ENCODE measurements at places on chromosomes 2 and 18. TPM values are rescaled to one million over a fixed set of nuclear protein-coding genes. Genes with fewer than 3 reads are reported as not detected.
A peak's percentile ranks its signal among the peaks of the same experiment; 100 is the strongest.

DNA sequence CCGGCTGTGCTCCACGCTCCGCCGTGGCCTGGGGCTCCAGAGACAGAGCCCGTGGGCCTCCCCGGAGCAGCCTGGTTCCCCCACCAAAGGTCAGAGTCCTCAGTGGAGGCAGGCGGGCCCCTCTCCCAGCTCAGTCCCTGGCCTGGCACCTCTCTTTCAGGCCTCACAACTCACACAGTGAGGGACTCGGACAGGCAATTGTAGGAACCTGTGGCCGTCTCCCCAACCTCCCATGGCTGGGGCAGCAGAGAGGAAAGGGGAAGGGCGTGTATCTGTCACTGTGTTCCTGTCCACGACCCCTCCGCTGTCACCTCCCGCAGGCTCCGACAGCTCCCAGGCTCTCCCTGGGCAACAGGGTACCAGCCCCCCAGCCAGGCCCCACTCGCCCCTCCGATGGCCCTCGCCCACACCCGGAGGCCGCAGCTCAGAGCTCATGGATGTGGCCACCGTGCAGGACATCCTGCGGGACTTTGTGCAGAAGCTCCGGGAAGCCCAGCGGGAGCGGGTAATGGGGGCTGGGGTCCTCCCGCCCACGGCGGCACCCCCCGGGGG lies 32.4 kb upstream of the SNED1 start:
- no peaks in the 10 kb centered on the region for H3K4me1 ChIP-seq
- H3K27me3 ChIP-seq, result peaks cover 5% of the 10 kb centered on the region
- no peak overlapping the region for H3K4me3 ChIP-seq
- DNase-seq, result no peak
- no peaks in the 10 kb centered on the region for H3K36me3 ChIP-seq

The RAX gene
- polyA plus RNA-seq, result not detected

DNA sequence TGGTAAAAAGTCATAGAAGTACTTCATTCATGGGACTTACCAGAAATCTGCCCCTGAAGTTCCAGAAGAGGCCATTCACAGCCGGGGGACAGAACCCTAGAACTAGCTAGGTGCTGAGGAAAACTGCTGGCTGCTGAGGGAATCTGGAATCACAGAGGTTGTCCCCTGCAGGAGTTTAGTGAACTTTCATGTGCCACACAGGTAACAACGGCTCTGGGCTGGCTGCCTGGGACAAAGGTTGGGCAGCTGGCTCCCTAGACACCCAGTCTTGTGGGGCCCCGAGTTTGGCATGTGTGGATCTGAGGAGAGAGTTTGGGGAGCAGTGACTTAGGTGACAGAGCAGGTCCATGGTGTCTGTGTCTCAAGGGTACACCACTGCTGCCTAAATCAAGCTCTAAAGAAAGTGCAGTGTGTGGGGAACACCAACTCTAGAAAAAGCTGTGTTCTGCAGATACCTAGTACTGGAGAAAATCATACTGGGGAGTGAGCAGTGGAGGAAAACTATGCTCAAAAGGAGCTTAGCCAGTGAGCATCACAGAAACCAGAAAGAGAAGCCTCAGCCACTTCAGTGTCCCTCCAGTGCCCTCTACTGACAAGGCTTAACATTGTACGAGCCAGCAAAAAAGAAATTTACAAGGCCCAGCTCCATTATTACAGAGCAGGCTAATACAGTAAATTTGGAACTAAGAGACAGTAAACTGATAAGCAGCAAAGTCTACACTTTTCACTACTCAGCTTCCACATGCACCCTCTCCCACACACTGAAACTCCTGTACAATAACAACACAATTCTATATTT lies 15.2 kb downstream of the GALNT3 start:
- peaks cover 19% of the 10 kb centered on the region for H3K4me1 ChIP-seq
- DNase-seq, result no peak
- H3K27ac ChIP-seq, result peak overlapping the region; percentile 3
- peaks cover 43% of the 10 kb centered on the region for H3K36me3 ChIP-seq
- H3K4me3 ChIP-seq, result no peak overlapping the region

The EGR4 gene
- polyA plus RNA-seq, result not detected

The CENPA gene
- polyA plus RNA-seq, result not detected

DNA sequence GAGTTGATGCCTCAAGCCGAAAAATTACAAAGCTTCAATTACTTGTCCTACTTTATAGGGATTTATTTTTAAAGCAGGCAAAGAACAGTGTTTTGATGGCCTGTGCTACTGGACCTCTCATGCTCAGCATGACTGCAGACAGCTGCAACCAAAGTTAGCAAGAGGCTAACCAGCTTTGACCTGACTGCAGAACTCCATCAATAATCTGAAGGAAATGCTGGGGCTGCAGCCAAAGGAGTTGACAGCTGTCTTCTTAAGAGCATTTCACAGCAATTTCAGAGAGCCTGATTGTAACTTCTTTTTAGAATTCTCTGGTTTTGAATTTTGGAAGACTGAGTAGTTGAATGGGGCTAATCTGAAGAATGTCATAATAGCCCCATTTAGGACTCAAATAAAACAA lies 46.5 kb upstream of the SESTD1 start:
- no peak for DNase-seq
- H3K4me3 ChIP-seq, result no peak overlapping the region
- peaks cover 8% of the 10 kb centered on the region for H3K27me3 ChIP-seq
- H3K4me1 ChIP-seq, result peaks cover 3% of the 10 kb centered on the region

The MYCN gene
- not detected for polyA plus RNA-seq

The KIF1A gene
- polyA plus RNA-seq, result not detected

DNA sequence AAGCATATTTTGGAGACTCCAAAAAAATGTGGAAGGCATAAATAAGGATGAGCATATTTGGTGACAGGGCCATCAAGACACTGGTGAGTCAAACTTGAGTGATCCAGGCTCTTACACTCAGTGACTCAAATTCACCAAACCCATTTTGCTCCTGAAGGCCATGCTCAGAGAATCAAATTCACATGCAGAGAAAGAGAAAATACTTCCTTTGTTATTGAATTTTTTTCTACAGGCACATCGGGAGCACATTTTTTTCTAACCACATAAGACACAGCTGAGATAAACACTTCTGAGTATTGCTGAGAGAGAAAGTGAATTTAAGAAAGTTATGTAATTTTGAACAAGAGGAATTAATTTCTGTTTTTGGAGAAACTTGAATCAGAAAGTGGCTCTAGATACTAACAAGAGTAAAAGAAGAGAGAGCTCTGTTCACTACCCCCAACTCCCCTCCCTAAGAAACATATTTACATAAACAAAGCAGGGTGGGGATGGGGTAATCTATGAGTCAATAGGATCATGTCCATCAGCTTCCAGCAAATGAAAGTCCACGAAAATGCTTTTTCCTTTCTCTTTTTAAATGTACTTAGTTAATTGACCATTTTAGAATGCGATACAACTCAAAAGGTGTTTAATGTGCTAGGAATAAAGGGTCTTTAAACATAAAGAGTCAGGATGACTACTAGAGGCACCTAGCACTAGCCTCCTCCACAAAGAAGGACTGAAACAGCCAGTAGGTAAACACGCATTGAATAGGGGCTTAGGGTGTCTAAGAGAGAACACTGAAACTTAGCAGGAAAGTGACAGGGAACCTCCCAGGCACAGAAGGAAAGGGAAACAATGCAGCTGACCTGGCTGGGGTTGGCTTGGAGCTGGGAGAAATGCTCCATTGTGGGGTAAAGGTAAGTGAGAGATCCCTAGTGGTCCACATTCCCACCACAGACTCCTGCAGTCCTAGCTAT lies 152.3 kb downstream of the KCNE4 start:
- H3K27me3 ChIP-seq, result no peaks in the 10 kb centered on the region
- H3K4me1 ChIP-seq, result no peaks in the 10 kb centered on the region
- DNase-seq, result no peak
